SHP77 (cell line): ENCODE measurements at places on chromosomes 11 and 22.
A peak's percentile ranks its signal among the peaks of the same experiment; 100 is the strongest.

DNA sequence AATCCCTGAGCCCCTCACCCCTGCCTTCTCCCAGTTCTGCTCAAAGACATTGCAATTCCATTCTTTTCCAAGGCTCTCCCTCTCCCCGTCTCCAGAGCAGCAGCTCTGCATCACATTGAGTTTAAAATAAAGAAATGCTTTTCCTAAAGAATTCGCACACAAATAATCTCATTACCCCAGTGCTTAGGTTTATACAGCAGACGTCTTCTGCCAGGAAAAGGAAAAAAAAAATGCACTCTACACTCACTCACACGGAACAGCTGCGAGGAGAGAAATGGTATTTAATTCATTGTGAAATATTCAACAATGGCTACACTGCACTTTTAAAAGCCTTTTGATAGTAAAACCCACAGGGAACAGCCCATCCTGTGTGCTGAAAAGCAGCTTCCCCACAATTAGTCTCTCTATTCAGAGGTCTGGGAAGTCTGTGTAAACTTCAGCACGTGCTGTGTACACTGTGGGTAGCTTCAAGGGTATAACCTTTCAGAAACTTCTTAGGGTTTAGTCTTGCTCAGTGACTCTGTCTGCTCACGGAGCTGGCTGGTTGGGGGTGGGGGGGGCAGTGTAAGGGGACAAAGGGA lies 42.8 kb downstream of the ETS1 start:
- no peak for DNase-seq

DNA sequence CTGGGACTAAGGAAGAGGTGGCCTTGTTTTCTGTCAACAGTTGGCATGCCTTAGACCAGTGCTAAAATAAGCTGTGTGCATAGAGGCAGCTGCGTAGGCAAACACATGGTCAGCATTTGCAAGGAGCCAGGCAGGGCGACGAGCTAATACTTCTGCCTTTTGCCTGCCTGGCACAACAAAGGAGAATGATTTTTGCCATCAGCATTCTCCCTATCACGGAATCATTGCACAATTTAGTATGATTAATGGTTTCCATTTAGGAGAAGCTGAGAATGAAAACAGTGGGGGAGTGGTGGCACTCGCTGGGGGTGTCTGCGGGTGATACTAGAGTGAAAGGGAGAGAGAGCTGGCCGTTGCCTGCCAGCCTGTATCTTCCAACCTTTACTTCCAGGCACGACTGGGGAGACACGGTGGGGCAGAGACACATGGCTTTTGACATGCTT lies 336.0 kb downstream of the CADM1 start:
- peak; percentile 35 for DNase-seq

GRCh38 chr11:98003606-98004371 lies 1017.0 kb upstream of the CNTN5 start:
- no peak for DNase-seq

- DNase-seq = no peak
Observed at GRCh38 chr11:60788401-60789125, 3.4 kb downstream of the MS4A10 start.

GRCh38 chr11:67648140-67648795 lies 2.3 kb downstream of the ACY3 start:
- peak; percentile 87 for DNase-seq

DNA sequence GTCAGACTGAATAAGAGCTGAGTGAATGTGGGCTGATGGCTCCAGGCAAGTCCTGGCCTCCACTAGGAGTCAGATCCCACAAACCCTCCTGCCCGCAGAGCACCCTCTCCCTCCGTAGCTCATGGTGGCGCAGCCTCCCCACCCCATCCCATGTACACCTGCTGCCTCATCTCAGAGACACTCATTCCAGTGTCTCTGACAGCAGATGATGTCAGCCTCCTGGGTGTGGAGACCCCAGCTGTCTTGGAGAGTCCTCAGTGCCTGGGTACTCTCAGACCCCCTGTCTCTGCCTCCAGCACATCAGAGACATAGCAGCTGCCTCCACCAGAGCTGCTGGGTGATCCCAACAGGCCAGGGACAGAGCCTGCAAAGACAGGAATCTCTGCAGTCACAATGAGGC lies 9.5 kb downstream of the IGLL5 start:
- no peak for DNase-seq

DNA sequence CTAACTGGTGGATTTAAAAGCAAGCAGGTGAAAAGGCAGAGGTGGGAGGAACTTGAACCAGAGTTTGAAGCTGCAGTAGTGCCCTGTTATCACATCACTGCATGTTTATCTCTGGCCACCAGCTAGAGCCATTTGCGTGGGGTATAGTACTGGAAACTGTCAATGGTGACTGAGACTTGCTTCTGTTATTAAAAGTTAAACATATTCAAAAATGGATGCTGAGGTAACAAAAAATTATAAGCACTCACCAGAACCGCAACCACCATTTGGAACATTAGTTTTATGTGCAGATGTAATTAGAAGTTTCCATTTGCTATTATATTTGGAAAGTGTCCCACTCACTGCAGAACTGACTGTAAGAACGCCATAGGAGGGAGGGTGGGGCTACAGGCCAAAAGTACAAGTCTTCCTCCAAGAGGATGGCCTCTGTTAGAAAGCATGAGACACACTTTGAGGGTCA lies 1.2 kb upstream of the CD59 start:
- DNase-seq = no peak

GRCh38 chr11:48141475-48142122 lies 75.0 kb upstream of the OR4B1 start:
- DNase-seq = no peak

- no peak for DNase-seq
Observed at GRCh38 chr11:122105044-122105758, 10.8 kb downstream of the BLID start.

GRCh38 chr11:118845369-118845768 lies 38.3 kb upstream of the CXCR5 start:
- no peak for DNase-seq

DNA sequence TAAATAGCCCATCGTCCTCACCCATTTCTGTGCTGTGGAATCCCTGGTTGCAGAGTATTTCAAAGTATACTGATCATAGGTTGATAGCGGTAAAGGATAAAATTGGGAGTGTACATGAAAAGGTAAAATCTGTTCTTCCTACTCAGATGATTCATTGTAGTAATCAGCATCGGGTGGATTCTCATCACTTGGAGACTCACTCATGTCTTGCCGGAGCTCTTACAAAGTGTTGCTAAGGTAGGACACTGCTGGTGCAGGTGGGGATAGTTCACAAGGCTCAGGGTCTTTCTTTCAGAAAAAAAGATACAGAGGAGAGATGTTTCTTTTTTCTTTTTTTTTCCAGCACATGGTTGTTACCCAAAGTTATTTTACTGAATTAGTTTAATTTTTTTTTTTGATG lies 84.8 kb downstream of the MTNR1B start:
- DNase-seq = no peak

- DNase-seq = no peak
Observed at GRCh38 chr22:42819412-42820044, 37.5 kb downstream of the ARFGAP3 start.

DNA sequence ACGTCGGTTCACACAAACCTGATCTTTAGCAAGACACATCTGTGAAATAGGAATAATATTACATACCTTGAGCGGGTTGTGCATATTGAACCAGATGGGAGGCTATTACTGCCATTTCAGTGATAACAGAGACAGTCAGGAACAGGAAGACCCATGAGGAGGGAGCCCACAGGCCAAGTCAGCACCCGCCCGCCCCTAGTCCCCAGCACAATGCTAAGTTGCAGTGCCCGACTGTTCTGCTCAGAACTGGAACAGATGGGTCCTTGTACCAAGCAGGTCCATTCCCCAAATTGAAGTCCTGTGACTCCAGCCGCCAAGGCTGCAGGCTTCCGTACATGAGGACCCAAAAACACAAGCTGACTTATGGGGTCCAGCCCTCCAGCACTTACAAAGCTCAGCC lies 9.3 kb downstream of the CXCR5 start:
- DNase-seq = no peak

DNA sequence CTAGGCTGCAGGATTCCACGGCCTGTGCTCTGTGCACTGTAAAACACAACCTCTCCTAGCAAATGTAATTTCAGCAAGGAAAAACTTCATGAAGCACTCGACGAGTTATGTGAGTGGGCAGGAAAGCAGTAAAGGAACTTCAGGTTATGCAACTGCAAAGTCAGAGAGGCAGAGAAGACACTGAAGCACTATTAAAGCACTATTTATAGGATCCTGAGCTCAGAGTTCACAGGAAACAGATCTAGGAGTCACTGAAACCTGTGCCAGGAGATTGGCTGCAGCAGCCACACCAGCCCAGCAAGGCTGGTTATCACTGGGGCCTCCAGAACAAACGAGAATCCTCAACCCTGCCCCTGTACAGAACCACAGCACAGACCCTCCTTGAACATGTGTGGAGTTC lies 2.5 kb downstream of the SMIM35 start:
- DNase-seq = no peak

DNA sequence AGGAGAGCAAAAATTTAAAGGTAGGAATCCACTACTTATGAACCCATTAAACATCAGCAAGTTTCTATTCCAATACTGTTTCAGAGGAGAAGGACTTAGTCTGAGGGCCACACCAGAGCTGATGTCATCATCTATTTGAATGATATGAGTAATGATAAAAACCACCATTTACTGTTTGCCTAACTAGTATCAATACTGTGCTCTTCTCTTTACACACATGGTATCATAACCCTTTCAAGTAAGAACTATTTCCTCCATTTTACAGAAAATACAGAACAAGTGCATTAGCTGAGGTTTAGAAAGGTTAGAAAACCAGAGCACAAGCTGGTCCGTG lies 651.3 kb upstream of the KIRREL3 start:
- DNase-seq = no peak

- no peak for DNase-seq
Observed at GRCh38 chr11:86460461-86461385, 86.0 kb downstream of the CCDC81 start.

- DNase-seq = peak; percentile 39
Observed at GRCh38 chr11:47714554-47715081, 551 bp downstream of the AGBL2 start.

- DNase-seq = no peak
Observed at GRCh38 chr22:28394513-28395110, 285.0 kb downstream of the TTC28 start.

DNA sequence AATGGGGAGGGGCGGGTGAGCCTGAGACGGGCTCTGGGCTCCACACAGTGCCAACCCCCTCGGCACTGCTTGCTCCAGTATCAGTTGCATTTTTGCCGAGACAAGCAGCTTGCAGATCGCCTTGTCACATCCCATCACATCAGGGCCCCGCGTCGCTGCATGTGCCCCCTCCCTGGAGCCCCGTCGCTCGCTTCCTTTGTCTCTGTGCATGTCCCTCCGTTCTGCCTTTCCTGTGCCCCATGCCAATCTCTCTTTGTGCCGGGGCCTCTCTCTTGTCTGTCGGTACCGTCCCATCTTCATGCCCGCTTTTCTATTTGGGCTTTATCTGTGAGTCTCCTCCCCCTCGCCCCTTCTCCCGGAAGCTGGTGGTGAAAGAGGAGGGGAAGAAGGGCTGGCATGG lies 202.2 kb downstream of the CEP164 start:
- DNase-seq = no peak

DNA sequence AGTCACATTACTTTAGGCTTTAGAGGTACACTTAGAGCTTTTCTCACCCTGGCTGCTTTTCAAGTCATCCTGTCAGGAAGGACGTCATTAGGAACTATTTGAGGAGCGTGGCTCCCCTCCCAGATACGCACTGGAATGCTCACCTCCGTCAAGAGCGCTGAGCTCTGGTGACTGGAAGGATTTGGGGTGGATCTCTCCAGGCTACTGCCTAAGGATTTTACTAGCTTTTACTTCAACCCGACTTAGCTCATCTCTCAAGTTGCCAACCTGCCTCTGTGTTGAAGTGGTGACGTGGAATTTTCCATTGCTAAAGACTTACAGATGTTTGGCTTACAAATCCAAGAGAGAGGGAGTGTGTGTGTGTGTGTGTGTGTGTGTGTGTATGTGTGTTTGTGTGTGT lies 355.3 kb upstream of the CCDC90B start:
- no peak for DNase-seq
